ENCODE measurements at places on chromosomes 6 and 20. TPM values are rescaled to one million over a fixed set of nuclear protein-coding genes. Genes with fewer than 3 reads are reported as not detected.
A peak's percentile ranks its signal among the peaks of the same experiment; 100 is the strongest.

GRCh38 chr6:161630674-161631073, 356.8 kb upstream of the AGPAT4 start:
- no peak for DNase-seq
- H3K36me3 ChIP-seq = no peaks in the 10 kb centered on the region
- H3K4me3 ChIP-seq = no peak overlapping the region
- no peak overlapping the region for H3K27ac ChIP-seq
- peaks cover 10% of the 10 kb centered on the region for H3K4me1 ChIP-seq
- no peaks in the 10 kb centered on the region for H3K27me3 ChIP-seq

Gene FOXA2
- not detected for total RNA-seq

DNA sequence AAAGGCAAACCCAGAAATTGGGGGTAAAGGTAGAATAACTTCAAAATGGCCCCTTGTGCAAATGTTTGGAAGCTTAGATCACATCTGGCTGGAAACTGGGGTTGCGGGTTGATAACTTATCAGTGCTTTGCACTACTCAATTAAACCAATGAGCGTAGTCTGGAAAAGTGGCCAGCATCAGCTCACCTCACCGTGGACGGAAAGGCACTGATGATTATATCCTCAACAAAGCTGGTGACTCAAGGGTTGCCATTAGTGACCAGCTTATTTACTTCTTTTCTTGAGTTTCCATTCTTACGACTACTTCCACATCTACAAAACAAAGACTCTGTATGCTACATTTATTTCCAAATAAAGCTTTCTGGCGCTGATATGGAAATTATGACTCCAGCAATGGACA, 198.5 kb upstream of the HEY2 start:
- no peak overlapping the region for H3K4me3 ChIP-seq
- H3K27me3 ChIP-seq = peaks cover 8% of the 10 kb centered on the region
- DNase-seq = no peak
- no peaks in the 10 kb centered on the region for H3K4me1 ChIP-seq
- H3K27ac ChIP-seq = no peak overlapping the region
- H3K36me3 ChIP-seq = no peaks in the 10 kb centered on the region

DNA sequence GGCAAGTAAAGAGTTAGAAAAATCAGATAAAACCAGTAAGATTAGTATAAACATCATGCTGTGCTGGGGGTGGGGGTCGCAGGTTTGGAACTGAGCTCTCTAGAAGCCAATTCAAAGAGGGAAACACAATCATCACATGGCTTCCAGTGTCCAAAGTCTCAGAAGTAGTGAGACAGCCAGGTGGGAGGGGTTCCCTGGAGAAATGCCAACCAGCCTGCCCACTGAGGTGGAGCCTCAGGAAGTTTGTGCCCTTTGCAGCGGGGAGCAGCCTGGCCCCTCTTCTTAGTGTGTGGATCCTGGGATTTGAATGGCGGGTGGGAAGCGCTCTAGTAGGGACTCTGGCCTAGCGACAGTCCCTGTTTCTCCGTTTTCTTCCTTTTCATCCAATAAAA, 21.4 kb downstream of the C6orf15 start:
- no peak for DNase-seq
- H3K27ac ChIP-seq = no peak overlapping the region
- H3K4me3 ChIP-seq = no peak overlapping the region
- no peaks in the 10 kb centered on the region for H3K27me3 ChIP-seq

- H3K4me3 ChIP-seq = no peak overlapping the region
- DNase-seq = no peak
- H3K27ac ChIP-seq = no peak overlapping the region
- H3K4me1 ChIP-seq = no peaks in the 10 kb centered on the region
These were observed 398.8 kb downstream of the HACE1 start for GRCh38 chr6:104460738-104461483.

Gene CASS4
- 3.7 TPM for total RNA-seq

Gene C6orf58
- total RNA-seq = not detected

DNA sequence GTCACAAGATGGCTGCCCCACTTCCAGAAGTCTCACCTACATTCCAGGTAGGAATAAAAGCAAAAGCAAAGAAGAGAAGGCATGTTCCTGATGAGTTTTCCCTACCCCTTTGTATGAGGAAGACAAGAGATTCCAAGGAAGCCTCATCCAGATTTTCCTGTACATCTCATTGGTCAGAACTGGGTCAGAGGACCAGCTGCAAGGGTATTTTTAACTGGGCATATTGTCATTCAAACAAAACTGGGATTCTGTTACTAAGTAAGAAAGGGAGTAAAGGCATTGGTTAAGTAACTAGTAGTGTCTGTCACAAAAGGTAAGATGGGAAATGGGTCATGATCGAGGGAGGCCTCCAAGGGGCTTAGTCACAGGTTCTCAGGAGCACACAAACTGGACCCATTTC, 28.2 kb upstream of the RIMS4 start:
- H3K36me3 ChIP-seq = no peaks in the 10 kb centered on the region
- peaks cover 14% of the 10 kb centered on the region for H3K27me3 ChIP-seq
- H3K4me3 ChIP-seq = no peak overlapping the region
- H3K27ac ChIP-seq = no peak overlapping the region

GRCh38 chr6:158717341-158718330, 67.8 kb downstream of the SYTL3 start:
- H3K27me3 ChIP-seq = no peaks in the 10 kb centered on the region
- peak overlapping the region; percentile 13 for H3K4me3 ChIP-seq
- peak overlapping the region; percentile 43 for H3K27ac ChIP-seq
- H3K4me1 ChIP-seq = peaks cover 60% of the 10 kb centered on the region
- peaks cover 75% of the 10 kb centered on the region for H3K36me3 ChIP-seq

All from activated CD8-positive, alpha-beta T cell treated with anti-CD3 and anti-CD28 coated beads for 36 hours (primary cell).